ENCODE measurements at places on chromosomes 5 and 9. TPM values are rescaled to one million over a fixed set of nuclear protein-coding genes. Genes with fewer than 3 reads are reported as not detected.

GRCh38 chr5:175393897-175394296, 50.1 kb downstream of the DRD1 start:
- no peak for DNase-seq

GRCh38 chr9:109052416-109052815, 39.1 kb upstream of the CTNNAL1 start:
- peak; percentile 17 for DNase-seq

- peak; percentile 85 for DNase-seq
Measured at GRCh38 chr5:41009232-41009631, 61.9 kb downstream of the MROH2B start.

- no peak for DNase-seq
Measured at GRCh38 chr5:75948438-75948837, 134.7 kb upstream of the SV2C start.

- DNase-seq, result peak; percentile 34
Measured at GRCh38 chr5:119022017-119022745, 33.8 kb upstream of the DTWD2 start.

The RASGEF1C gene
- 0.24 TPM for total RNA-seq
